ENCODE measurements at places on chromosomes 6 and 20.

GRCh38 chr6:19721766-19722377, 115.3 kb upstream of the ID4 start:
- no peak overlapping the region for H3K4me3 ChIP-seq
- H3K27me3 ChIP-seq, result no peaks in the 10 kb centered on the region
- no peak overlapping the region for H3K27ac ChIP-seq
- no peaks in the 10 kb centered on the region for H3K36me3 ChIP-seq

GRCh38 chr6:110307368-110307767, 50.8 kb downstream of the METTL24 start:
- DNase-seq, result no peak
- no peaks in the 10 kb centered on the region for H3K27me3 ChIP-seq
- no peak overlapping the region for H3K27ac ChIP-seq
- no peaks in the 10 kb centered on the region for H3K4me1 ChIP-seq
- H3K36me3 ChIP-seq, result no peaks in the 10 kb centered on the region

- H3K4me3 ChIP-seq, result no peak overlapping the region
- peaks cover 5% of the 10 kb centered on the region for H3K27me3 ChIP-seq
- no peak overlapping the region for H3K27ac ChIP-seq
- H3K36me3 ChIP-seq, result no peaks in the 10 kb centered on the region
- peaks cover 4% of the 10 kb centered on the region for H3K4me1 ChIP-seq
These were observed 60.1 kb upstream of the TAGAP start for GRCh38 chr6:159104931-159105330.

DNA sequence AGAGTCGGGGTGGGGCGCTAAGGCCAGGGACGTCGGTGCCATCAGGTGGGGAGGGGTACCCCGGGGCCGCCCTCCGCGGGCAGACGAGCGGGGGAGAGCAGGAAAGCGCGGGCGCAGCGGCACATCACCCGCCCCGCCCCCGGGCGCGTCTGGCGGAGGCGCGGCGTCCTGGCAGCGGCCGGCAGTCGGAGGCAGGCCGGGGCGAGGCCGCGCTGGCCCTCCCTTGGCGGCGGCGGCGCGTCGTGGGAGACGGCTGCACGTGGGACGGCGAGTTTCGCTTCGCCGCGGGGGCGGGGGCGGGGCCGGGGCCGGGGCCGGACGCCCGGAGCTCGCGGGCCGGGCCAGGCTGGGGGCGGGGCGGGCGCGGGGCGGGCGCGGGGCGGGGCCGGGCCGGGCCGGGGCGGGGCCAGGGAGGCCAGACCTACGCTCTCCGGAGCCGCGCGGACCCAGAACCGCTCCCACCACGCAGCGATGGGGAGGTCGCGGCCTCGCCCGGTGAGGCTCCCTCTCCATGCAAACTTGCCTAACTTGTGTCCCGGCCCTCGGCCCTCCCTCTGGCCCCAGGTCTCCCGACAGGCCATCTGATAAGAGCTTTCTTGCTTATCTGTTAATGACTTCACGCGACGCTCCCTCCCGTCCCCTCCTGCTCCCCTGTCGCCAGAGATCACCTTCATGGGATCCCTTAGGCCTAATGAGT, 12.5 kb downstream of the ITPR3 start:
- peak; percentile 90 for DNase-seq
- H3K4me1 ChIP-seq, result no peaks in the 10 kb centered on the region
- no peaks in the 10 kb centered on the region for H3K36me3 ChIP-seq
- H3K27ac ChIP-seq, result no peak overlapping the region

DNA sequence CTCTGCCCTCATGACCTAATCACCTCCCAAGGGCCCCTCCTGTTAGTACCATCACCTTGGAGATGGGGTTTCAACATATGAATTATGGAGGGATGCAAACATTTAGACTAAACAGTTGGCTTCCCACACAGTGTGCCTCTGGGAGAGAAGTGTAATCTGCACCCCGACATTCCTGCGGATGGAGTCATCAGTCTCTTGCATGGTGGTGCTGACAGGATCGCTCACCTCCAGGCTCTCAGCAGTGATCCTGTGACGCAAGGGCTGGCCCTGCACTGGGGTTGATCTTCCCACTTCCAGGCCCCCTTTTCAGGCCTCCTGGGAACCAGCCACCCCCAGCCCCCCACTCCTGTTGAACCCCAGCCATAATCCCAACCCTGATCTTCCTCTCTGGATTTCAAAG, 16.0 kb upstream of the PI16 start:
- no peak overlapping the region for H3K4me3 ChIP-seq
- H3K27ac ChIP-seq, result no peak overlapping the region
- H3K4me1 ChIP-seq, result peaks cover 8% of the 10 kb centered on the region
- H3K27me3 ChIP-seq, result no peaks in the 10 kb centered on the region
- DNase-seq, result no peak

DNA sequence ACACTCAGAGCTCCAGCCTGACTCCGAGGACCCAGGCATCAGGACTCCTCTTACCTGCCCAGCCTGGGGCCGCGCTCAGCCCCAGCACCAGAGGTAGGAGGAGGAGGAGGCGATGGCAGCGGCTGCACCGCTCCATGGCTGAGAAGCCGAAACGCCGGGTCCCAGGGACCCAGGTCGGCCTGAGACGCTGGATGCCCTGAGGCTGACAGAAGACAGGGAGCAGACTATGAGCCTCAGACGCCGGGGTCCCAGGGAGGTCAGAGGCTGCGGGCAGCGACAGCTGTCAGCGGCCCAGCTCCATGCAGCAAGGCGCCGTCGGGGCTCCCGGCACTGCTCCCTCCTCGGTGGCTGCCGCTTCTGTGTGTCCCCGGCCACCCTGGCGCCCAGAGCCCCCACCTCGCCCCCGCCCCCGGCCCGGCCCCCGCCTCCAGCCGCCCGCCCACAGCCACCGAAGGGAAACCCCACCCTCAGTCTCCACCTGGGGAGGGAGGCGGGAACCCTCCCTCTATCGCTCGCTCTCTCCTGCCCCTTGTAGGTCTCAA, at the start of gene COL11A2:
Gene COL11A2 (minus strand): TSS at position 363 of the 542 bp plus-strand sequence. CDS start 227 bp downstream, at position 136.
- DNase-seq, result peak; percentile 73
- no peaks in the 10 kb centered on the region for H3K4me1 ChIP-seq
- H3K36me3 ChIP-seq, result peaks cover 15% of the 10 kb centered on the region
- no peak within 1 kb of the TSS for H3K4me3 ChIP-seq

DNA sequence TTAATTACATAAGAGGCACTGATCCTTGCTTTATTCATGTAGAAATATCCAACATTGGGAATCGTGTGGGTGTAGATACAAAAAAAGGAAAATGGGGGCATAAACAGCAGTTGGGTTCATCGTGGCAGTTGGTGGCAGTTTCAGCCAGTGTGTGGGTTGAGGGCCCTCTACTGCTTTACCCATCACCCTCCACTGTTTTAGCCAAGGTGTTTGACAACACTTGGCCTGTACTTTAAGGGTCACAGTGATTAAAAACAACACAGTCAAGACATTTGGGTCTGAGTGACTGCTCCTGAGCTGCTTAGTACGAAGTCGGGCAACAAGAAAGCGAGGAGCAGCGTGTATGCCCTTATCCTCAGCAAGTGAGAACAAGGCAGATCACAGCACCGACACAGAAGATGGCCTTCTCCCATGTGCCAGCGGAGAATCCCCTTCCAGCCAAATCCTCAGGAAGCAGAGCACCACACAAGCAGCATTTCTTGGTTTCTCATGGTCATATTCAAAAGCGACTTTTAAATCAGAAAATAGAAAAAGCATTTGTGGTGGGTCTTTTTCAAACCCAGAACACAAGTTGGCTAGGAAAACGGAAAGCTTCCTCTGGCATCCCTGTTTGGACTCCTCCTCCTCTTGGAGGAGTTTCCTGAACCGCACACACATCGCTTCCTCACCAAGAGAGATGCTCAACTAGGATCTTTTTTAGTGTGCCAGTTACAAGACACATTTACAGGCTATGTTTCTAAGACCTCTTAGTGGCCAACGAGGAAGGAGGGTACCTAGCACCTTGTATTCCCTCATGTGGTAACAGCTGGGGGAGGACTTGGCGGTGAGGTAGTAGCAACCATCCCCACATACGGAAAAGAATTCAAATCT, 23.5 kb downstream of the EIF2S2 start:
- peaks cover 53% of the 10 kb centered on the region for H3K36me3 ChIP-seq
- DNase-seq, result no peak
- H3K27me3 ChIP-seq, result no peaks in the 10 kb centered on the region
- no peak overlapping the region for H3K27ac ChIP-seq
- H3K4me3 ChIP-seq, result no peak overlapping the region

GRCh38 chr6:165049362-165049761, 260.0 kb downstream of the C6orf118 start:
- H3K4me3 ChIP-seq, result no peak overlapping the region
- H3K27ac ChIP-seq, result no peak overlapping the region
- H3K27me3 ChIP-seq, result no peaks in the 10 kb centered on the region
- DNase-seq, result peak; percentile 37
- no peaks in the 10 kb centered on the region for H3K36me3 ChIP-seq
